Fibroblast of the conjunctiva (primary cell): ENCODE measurements at places on chromosomes 7 and 10.

GRCh38 chr10:58807629-58808022, 295.0 kb downstream of the BICC1 start:
- peak; percentile 42 for DNase-seq

DNA sequence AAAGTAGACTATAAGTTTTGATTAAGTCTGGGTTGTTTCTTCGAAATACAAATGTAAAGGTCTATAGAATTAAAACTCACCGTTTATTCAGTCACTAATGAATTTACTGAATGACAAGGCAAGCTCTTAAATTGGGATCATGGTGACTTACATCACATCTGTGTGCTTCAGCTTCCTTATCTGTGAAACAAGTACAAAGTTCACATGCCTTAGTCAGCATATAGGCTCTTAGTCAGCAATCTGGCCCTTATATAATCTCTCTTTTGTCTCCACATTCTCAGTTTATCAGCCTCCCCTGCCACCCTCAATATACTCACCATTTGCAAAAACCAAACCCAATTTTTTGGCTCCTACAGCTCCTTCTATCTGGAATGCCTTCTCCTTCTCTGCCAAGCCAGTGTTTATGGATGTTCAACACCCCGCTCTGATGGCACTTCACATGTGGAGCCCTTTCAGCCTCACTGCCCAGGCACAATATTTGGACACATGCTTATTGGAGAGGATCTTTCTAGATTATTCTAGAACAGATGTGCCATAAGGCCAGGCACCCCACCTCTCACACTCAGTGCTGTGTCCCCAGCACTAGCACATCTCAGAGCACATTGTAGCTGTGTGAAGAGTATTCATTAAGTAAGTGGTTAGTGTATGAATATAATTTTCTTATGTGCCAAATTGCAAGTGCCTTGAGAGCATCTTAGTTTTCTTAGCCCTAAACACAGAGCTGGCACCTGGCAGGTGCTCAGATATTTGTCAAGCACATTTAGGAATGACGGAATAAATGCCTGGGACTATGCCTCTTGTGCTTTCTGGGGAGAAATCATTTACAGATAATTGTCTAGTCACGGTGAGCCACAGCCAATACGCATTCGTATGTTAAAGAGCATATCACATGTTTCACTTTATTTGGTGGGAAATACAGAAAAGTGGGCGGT, 9.8 kb upstream of the LAMB1 start:
- DNase-seq: no peak

DNA sequence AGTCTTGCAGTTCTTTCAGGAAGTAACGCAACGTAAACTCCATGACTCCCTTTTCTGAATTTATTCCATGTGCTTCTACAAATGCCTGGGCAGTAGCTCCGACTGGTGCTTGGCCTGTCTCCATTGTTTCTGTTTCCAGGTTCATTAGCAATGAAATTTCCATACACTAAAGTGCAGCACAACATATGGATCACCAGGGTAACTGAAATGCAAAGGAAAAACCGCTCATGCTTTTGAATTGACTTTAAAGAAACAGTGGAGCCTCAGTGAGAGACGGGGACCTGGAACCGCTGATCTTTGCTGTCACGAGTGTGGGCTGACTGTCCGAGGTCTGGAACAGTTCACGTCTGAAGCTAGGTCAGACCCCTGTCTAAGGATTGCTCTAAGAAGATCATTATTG, 126.5 kb upstream of the IGFBP3 start:
- DNase-seq: no peak

DNA sequence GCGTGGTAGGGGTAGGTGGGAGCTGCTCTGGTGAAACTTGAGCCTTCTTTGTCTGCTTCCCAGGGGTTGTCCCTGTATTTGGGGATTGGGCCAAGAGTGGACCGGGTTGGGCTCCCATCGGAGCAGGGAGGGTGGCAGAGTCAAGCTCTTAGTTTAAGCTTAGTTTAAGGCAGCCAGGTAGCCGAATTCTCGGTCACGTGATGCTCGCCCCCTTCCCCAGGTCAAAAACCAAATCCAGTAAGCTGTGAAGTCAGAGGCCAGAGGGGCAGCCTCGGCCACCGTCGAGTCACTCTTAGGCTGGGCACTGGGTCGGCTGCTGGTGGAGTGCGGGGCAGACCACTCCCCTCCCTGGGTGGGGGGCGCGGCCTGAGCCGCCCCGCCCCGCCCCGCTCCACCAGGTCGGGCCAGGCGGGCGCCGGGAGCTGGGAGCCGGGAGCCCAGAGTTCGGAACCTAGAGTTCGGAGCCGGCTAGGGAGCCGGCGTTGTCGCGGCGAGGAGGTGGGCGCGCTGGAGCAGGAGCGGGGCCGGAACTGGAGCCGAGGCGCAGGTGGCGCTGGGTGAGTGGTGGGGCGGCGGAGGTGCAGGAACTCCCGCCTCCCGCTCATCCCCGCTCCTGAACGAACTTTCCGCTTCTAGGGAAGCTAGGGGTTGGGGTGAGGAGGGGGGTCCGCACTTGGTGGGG, 2.8 kb upstream of the LZTS2 start:
- DNase-seq: no peak

DNA sequence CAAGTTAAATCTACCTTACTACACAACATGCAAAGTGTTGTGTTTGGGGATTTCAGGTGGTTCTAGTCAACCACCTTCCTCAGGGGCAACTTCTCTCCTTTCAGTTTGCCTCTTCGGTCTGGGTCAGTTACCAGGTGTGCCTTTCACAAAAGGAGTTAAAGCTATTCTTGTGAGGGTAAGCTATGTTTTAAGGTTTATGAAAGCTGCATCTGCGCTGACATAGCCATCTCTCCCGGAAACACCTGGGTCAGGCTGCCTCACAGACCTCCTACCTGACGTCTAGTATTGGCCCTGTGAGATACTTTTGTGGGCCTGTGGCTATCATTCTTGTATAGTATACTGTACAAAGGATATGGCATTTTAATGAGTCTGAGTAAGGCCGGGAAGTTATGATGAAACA, 67.7 kb upstream of the ITGA8 start:
- no peak for DNase-seq

DNA sequence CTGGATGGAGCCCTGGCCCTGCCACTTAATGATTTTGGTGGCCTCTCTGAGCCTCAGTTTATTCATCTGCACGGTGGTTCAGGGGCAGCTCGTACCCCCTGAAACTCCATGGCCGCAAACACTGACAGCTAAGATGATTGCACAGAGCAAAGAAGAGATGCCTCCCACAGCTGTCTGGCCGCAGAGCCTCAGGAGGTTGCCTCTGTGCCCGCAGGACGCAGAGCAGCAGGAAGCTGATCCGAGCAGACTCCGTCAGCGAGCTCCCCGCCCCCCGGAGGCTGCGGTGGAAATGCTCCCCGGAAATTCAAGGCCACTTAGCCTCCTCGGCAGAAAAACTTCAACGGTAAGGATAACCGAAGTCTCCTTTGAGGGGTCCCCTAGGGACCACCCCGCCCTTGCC, 30.2 kb upstream of the C10orf53 start:
- no peak for DNase-seq

- DNase-seq: no peak
These were observed 141.3 kb downstream of the GNAT3 start for GRCh38 chr7:80370587-80370986.

GRCh38 chr7:26587536-26587935, 276.9 kb downstream of the SKAP2 start:
- no peak for DNase-seq

- peak; percentile 81 for DNase-seq
These were observed 14.2 kb upstream of the FOXK1 start for GRCh38 chr7:4667776-4668509.

DNA sequence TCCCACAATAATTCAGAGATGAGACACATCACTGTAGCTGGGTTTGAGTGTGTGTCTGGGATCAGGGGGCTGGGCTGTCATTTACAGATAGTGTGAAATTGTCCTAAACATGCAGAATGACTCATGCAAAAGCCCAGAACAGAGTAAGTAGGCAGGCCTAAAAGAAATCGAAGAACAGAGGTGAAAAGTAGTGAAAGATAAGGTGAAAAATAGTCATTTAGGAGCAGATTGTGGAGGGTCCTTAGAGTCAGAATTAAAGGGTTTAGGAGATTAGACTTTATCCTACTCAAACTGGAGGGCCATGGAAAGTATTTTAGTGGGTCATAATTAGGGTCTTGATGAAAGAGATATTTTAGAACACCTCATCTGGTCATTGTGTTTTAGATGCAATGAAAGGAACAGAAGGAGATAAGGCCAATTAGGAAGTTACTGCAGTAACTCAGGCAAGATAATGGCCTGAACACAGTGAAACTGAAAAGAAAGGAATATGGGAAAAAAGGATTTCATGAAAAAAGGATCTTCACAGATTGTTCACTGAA, 58.3 kb upstream of the NEBL start:
- no peak for DNase-seq

- no peak for DNase-seq
These were observed 48.2 kb downstream of the CFAP70 start for GRCh38 chr10:73310475-73310874.

GRCh38 chr10:96683710-96684109, 36.6 kb downstream of the PIK3AP1 start:
- DNase-seq: no peak

GRCh38 chr10:22271786-22272185, 44.4 kb upstream of the COMMD3 start:
- no peak for DNase-seq

GRCh38 chr7:25391961-25392587, 163.8 kb upstream of the NPVF start:
- DNase-seq: no peak

GRCh38 chr10:122044045-122044661, 55.2 kb downstream of the TACC2 start:
- no peak for DNase-seq

DNA sequence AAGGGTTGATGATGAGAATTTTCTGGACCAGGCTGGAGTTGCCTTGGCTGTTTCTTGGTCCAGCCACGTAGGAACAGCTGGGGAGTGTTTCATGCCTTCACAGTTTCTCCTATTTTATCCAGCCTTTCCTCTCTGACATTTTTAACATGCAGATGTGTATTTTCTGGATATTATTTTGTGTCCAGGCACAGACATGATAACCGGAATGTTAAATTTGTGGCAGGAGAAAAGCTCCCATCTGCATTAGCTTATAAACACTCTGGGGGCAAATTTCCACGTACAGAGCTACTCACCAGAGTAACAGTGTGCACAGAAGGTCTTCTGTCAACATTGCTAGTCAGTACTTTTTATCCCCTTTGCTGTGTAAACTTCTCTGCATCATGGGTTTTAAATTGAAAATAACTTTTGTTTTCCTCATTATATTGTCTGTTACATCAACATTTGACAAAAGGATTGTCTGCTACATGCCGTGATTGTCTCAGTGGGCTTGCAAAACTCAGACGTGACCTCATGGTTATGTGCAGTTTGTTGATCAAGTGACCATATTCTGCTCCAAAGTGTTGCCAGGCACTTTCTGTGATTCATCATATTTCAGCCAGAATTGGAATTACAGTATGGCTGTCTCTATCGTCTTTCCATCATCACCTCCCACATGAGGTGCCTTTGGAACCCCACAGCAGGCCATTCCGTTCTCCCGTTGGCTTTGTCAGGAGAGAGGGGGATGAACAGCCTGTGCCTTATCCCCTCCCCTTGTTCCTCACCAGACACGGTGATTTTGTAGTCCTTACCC, 41.4 kb downstream of the INSYN2A start:
- no peak for DNase-seq

DNA sequence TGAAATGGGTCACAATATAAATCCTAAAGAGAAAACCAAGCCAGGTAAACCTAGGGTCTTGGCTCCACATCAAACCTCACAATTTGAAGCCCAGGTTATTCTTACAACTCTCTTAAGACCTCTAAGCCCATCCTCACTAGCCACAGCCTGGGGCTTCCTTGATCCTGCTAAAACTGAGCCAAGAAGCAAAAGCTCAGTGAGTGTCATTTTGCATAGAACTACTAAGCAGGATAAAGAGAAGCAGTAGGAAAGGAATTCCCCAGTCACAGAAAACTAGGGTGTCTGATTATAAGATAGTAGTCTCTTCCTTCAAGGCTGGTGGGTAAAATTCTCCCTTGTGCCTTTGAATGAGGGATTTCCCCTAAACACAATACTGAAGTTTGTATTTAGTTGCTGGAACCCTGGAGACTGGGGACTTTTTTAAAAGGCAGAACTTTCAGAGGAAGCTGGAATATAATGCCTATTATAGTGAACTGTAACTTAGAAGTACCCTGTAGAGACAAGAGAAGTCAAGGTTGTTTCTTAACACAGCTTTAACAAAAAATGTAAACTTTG, 196.6 kb upstream of the KIAA1217 start:
- DNase-seq: no peak

GRCh38 chr10:112189465-112189864, 5.9 kb upstream of the GPAM start:
- DNase-seq: no peak

DNA sequence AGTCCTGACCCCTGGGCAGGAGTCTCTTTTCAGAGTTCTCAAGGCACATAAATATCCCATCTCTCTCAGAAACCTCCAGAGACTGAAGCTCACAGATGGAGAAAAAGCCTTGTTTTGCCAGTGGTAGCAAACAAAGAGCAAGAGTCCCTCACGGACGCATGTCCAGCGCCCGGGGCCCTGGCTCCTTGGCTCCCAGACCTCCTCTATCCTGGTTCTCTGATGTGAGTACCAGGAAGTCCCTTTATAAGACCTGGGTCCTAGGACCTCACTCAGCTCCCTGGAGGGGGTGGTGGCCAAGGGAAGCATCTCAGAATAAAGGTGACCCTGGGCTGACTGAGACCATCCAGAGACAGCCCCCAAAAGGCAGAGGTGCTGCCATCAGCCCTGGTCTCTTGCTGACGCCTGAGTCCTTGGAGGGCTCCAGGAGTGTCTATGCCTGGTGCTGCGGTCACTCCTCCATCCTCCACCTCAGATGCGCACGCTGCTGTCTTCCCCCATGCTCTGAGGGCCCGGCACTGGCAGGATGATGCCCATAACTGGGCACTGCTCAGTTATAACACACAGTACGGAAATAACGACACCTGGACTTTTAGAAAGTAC, 221.5 kb downstream of the TNS3 start:
- DNase-seq: no peak

DNA sequence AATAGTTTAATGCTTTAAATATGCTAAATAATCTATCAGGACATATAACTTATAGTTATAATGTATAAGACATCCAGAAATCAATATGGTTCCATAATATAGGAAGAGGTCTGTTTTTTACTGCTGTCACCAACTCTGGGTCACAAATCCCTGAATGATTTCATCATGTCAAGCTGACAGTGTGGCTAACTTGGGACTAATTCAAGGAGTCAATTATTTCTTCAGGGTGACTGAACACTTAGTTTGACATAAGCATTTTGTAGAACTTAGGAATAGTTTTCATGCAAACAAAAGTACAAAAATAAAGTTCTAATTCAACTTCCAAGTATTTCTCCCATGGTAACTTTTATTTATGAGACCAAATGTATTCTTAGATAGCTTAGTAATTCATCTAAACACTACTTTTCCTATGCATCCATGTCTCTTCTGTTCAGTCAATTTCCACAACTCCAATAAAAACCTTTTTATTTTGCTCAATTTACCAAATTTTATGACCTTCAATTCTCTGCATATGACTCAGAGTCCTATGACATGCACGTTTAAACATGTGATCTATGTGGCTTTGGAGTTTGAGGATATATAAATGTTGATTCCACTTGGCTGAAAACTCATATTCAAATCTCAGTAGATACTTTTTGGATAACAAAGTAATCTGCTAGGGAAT, 40.3 kb upstream of the GNAT3 start:
- DNase-seq: no peak

GRCh38 chr10:113436851-113437250, 116.0 kb upstream of the HABP2 start:
- DNase-seq: no peak

- DNase-seq: no peak
These were observed 1131.4 kb downstream of the XPNPEP1 start for GRCh38 chr10:108791794-108792474.

- DNase-seq: no peak
These were observed 124.4 kb upstream of the RNF32 start for GRCh38 chr7:156515911-156516790.
